Stimulated activated CD4-positive, alpha-beta T cell treated with anti-CD3 and anti-CD28 coated beads, Interleukin-1b, Interleukin-23, amount 100 ng/mL, for 1 hour (primary cell): ENCODE measurements at places on chromosomes 7 and 10.

DNA sequence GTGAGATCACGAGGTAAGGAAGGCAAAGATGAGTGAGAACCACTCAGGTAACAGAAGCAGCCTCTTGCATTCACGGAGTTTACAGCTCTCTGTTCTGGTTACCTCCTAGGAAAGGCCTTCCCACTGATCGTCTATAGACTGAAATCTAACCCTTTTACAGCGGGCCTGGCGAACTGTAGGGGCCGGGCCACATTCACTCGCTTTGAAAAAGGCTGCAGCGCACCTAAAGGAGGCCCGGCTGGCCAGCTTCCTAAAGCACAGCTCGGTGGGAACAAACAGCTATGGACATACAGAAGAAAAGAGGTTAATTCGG is 565 bp downstream of the ATP5MK start:
- no peak for DNase-seq

GRCh38 chr7:79414910-79415309 is 38.6 kb downstream of the MAGI2 start:
- no peak for DNase-seq

GRCh38 chr7:120867932-120868331 is 10.0 kb upstream of the TSPAN12 start:
- DNase-seq: no peak

DNA sequence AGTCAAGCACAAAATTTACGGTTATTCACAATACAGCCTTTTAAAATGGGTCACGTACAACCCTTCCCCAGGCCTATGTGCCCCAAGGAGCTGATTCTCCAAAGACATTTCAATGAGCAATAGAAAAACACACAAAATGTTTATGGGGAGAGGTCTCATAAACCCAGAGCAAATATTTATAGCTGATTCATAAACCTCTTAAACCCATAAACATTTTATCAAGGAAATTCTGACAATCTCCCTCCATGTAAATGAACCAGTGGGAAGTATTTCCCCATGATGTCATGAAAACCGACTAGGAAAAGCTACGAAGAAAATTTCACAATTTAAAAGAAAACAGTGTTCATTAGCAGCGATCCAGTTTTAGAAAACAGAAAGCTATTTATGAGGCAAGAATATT is 36.0 kb downstream of the SFMBT2 start:
- no peak for DNase-seq

DNA sequence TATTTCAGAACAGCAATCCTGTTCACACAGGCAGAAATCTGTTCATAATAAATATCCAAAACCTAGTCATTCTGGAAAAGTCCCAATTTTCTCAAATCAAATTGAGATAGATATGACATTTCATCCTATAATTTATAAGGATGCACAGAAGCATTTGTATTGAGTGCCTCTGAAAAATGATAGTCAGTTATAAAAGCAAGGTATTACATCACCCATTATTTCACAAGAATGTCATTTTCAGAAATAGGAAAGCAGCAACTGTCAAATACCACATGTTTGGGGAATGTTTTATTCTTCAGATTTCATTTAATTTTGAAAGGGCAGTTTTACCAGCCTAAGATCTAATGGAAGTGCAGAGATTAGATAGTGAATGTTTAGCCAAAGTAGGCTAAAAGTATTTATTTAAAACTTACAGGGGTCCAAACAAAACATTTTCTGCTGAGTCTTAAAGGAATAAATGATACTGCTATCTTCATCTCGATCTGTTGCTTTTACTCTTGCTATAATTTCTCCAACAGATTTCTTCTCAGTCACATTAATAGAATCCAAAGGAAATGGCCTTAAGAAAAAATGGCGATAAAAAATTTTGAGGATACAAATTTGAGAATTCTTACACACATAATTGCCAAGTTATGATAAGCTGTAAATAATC is 185.8 kb downstream of the HGF start:
- no peak for DNase-seq

- DNase-seq: no peak
These were observed 13.2 kb upstream of the CAMK2B start for GRCh38 chr7:44338600-44338999.
